ENCODE measurements at places on chromosomes 3 and 15.

DNA sequence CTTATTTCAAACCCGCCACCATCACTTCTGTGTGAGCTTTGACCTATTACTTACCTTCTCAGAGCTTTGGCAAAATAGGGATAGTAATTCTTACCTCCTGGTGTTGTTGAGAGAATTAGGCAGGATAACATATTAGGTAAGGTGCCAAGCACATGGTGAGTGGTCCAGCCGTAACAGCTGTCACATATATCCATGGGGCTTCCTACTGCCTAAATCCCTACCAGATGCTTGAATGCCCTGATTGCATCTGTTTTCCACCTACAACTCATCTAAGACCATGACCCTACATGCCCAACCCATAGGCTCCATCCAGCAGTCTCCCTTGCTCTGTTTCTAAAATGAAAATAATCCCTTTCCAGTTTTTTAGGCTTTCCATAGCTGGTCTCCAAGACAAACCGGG, 162.3 kb upstream of the NR2E3 start:
- DNase-seq, result no peak

DNA sequence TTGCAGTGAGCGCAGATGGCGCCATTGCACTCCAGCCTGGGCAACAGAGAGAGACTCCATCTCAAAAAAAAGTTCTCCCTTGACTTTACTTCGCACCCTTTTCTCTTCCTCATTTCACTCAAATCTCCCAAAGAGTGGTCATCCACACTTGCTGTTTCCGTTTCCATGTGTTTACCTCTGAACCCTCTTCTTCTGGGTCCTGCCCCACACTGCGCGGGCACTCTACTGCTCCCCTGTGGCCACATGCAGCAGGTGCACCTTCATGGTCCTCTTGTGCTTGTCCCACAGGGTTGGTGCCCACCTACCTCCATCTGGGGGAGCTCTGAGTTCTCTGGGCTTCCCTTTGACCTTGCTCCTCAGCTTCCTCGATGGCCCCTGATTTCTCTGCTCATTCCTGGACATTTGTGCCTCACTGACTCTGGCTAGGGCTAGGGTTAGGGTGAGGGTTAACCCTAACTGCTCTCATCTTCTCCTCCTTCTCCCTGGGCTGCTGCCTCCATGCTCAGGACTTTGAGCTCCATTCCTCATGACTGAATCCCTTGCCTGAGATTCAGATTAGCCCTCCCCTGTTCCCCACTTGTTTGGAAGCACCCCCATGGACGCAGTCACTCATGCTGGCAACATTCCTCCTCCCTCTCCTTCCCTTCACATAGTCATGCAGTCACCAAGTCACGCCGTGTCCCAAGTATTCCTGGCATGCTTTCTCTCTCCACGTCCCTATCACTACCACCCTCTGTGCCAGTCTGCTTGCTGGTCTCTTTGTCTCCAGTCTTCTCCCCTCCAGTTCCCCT, 26.6 kb upstream of the KY start:
- no peak for DNase-seq

- DNase-seq, result peak; percentile 17
Observed at GRCh38 chr3:2599471-2599870, 500.8 kb downstream of the CNTN4 start.

- peak; percentile 58 for DNase-seq
Observed at GRCh38 chr15:90529371-90530249, at the start of gene CRTC3. TSS of gene CRTC3 (plus strand) at chr15:90529923. CDS start at chr15:90530072, 149 bp downstream.

DNA sequence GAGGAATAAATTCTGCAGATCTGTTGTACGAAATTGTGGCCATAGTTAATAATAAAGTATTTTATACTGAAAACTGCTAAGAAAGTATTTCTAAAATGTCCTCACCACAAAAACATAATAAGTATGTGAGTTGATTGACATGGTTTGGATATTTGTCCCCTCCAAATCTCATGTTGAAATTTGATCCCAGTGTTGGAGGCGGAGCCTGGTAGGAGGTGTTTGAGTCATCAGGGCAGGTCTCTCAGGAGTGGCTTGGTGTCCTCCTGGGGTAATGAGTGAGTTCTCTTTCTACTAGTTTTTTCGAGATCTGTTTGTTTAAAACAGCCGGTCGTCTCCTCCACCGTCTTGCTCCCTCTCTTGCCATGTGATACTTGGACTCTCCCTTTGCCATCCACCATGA, 424.1 kb upstream of the KCNMB2 start:
- DNase-seq, result no peak

DNA sequence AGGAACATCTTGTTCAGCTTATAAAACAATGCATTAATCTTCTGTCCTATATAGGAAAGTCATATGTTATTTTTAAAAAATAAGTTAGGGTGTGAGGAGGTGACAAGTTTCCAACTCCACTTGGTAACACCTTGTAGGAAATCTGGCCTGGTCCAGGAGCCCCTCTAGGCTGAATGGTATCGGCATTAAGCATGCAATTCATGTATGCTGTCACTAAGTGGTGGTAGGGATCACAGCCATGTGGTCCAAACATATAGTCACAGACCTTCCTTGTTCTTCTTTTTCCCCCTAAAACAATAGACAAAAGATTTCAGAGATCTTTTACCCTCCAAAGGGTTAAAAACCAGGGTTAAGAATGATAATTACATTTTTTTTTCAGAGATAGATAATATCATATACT, 4.2 kb upstream of the APBA2 start:
- no peak for DNase-seq

DNA sequence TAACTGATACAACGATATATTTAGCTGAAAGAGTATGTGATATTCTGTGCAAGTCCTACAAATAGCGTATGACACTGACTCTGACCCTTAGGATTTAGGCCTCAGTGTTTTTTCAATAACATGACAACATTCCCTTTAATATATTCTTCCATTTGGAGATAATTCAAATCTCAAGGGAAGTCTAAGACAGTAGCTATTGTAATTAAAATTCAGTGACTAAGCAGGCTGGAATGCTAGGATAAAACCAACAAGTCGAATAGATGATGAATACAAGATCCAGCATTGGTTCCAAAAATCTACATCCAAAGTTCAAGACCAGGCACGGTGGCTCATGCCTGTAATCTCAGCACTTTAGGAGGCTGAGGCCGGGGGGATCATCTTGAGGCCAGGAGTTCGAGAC, 56.2 kb downstream of the QTRT2 start:
- DNase-seq, result peak; percentile 73

GRCh38 chr3:177589041-177589650, 391.9 kb upstream of the TBL1XR1 start:
- peak; percentile 39 for DNase-seq

GRCh38 chr3:165133188-165133899, 55.0 kb upstream of the SI start:
- DNase-seq, result no peak

DNA sequence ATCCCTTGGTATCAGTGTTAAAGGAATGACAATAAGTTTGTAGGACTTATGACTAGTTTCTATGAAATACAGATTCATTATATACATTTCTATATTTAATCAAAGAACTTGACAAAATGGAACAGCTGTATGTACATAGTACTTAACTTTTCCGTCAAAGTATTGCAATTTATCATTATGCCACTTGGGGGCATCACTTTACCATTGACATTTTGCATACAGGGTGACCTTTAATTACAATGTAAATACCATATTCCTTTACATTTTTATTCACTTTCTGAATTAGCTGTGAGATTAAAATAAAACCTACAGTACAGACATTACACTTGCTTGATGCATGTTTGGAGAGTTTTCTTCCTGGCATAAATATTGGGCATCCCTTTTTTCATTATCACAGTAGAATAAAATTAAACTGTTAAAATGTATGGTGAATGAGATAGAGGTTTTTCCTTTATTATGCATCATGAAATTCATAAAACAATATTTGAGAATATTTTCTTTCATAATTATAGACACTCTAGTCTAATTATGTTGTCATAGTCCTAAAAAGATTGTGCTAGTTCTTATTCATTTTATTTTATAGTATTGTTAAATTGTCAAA, 6.9 kb downstream of the NEK11 start:
- peak; percentile 49 for DNase-seq

- peak; percentile 18 for DNase-seq
Observed at GRCh38 chr3:70805061-70805889, 492.8 kb upstream of the MDFIC2 start.

GRCh38 chr15:51085764-51086163, 8.9 kb downstream of the TNFAIP8L3 start:
- DNase-seq, result no peak

GRCh38 chr15:74277242-74277810, 41.2 kb downstream of the CCDC33 start:
- DNase-seq, result no peak

- DNase-seq, result no peak
Observed at GRCh38 chr15:35665896-35666536, 120.1 kb upstream of the DPH6 start.

DNA sequence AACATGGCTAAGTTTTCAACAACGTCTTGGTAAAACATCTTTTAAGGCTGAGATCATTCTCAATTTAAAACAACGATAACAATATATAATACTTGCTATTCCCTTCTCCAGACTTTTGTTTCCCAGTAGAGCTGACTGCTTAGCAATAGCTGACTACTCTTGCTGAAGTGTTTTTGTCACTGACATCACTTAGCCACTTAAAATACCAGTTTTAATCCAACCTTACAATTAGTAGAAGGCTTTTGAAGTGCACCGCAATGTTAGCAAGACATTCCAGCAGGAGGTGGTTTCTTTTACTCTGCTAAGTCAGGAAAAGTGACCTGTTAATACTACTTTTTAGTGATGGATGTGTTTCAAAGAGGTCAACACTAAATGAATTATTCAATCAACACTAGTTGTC, 28.7 kb upstream of the GBE1 start:
- no peak for DNase-seq

DNA sequence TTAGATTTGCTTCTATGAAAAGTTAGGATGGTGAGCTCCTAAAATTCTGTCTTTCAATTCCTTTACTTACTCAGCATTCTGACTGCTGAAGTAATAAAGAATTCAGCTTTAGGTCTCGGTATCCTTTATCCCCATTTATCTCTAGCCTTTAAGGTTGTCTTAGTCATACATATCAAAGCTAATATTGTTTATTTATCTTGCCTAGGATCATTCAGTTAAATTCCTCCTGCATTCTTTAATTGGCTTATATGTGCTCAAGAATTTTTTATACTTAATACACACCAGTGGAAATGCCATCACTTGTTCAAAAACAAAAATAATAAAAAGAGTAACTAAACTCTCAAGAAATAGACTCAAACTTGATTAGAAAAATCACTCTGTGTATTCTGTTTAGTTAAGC, 507.0 kb downstream of the ZPLD1 start:
- DNase-seq, result no peak

GRCh38 chr3:174102866-174103265, 705.3 kb downstream of the NLGN1 start:
- DNase-seq, result peak; percentile 23

GRCh38 chr15:32104061-32104995, 74.0 kb downstream of the CHRNA7 start:
- DNase-seq, result no peak

GRCh38 chr3:24272875-24273274, 221.8 kb downstream of the THRB start:
- DNase-seq, result no peak

DNA sequence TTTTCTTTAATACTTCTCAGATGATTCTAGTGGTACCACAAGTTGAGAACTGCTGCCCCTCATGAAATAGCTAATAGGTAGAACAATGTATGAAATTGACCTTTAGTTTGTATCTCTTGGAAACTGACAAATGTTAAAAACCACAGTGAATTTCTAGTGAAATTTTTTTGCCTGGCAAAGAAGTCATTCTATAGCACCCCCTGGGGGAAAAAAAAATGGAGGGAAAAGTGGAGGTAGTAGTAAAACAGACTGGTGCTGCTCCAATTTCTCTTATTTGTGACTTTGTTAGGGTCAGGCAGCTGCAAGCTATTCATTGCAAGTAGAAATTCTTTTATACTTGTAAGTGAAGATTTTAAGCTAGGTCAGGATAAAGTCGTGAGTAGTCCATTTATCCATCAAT, 605.0 kb downstream of the NLGN1 start:
- no peak for DNase-seq

GRCh38 chr3:130473416-130473815, 43.6 kb upstream of the COL6A6 start:
- no peak for DNase-seq

All from fibroblast of skin of right quadriceps (primary cell).